ENCODE measurements at places on chromosomes 16 and 17.

GRCh38 chr16:85105475-85105874 lies 6.8 kb downstream of the CIBAR2 start:
- DNase-seq = no peak

- no peak for DNase-seq
Measured at GRCh38 chr16:48911700-48912099, 301.7 kb upstream of the N4BP1 start.

GRCh38 chr17:71934520-71934919 lies 186.3 kb upstream of the SOX9 start:
- DNase-seq = no peak

- no peak for DNase-seq
Measured at GRCh38 chr16:24010440-24011089, 174.8 kb downstream of the PRKCB start.

GRCh38 chr17:39916918-39917317 lies 1.5 kb downstream of the GSDMB start:
- no peak for DNase-seq

GRCh38 chr17:77609553-77610517 lies 348.7 kb upstream of the TNRC6C start:
- peak; percentile 71 for DNase-seq

DNA sequence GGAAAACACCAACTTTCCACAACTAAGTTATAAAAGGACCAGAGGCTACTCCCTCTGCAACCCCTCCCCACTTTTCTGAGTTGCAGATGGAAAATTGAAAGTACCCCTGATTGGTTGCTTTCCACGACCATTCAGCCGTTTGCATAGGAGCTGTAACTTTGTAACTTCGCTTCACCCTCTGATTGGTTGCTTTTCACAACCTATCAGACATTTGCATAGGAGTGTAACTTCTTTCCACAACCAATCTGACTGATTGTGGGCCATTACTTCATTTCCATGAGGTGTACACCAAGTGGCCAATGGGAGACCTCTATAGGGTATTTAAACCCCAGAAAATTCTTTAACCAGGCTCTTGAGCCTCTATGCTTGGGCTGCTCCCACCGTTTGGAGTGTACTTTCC lies 644.1 kb downstream of the WWOX start:
- DNase-seq = no peak

- no peak for DNase-seq
Measured at GRCh38 chr16:50068550-50068949, 2.8 kb downstream of the HEATR3 start.

GRCh38 chr17:73316919-73317505 lies 5.2 kb upstream of the CDC42EP4 start:
- no peak for DNase-seq

- DNase-seq = no peak
Measured at GRCh38 chr17:14387036-14387435, 86.2 kb downstream of the HS3ST3B1 start.

DNA sequence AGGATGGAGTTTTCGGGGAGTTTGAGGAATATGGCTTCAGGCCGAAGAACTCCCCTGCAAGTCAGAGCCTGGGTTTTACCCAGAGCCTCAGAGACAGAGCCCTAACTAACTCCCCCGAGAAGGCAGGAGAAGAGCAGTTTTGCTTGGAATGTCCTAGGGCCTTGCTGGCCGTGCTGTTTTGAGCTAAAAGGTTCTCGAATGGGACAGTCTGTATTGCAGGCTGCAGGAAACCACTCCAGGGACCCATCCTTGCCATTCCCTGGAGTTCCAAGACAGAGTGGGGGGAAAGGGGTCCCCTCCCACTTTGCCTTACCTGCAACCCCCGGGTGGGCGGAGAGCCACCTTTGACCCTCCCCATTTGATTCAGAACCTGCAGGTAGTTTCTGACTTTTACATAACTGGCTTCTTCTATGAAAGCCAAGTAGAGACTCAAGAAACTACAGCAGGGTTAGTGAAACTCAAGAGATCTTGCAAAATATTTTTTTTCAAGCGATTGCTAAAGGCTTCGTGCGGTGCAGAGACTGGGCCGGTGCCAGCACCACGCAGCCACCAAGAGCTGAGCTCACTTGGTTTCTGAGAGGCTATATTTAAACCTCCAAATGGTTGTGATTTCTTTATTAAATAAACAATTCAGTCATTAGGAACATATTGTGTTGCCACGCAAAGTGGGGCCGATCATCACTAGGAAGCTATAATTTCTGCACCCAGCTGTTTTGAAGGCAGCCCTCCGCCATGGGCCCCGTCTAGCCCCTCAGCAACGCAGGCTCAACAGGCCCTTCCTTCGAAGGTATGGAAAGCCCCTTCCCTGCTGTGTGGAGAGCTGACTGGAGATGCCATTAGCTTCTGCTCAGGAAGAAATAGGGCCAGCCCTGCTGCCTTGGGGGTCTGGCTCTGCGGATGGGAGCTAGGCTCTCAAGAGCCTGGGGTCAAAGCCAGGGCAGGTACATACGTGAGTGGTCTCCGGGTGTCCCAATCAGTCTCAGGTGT lies 223.0 kb downstream of the NTN1 start:
- no peak for DNase-seq

DNA sequence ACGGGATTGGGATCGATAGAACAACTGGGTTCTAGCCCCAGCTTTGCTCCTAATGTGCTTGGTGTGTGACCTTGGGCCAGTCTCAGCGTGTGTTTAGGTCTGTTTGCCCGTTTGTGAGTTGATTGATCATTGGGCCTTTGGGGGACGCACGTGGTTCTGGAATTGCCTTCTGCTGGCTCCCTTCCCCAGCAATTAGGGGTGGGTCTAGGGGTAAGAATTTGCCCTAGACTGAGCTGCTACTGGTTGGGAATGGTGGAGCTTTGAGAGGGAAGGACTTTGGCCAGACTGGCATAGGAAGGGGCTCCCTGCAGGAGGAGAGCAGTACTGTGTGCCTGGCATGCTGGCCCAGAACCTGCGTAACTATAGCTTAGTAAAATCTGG lies 1.5 kb downstream of the SPNS2 start:
- no peak for DNase-seq

DNA sequence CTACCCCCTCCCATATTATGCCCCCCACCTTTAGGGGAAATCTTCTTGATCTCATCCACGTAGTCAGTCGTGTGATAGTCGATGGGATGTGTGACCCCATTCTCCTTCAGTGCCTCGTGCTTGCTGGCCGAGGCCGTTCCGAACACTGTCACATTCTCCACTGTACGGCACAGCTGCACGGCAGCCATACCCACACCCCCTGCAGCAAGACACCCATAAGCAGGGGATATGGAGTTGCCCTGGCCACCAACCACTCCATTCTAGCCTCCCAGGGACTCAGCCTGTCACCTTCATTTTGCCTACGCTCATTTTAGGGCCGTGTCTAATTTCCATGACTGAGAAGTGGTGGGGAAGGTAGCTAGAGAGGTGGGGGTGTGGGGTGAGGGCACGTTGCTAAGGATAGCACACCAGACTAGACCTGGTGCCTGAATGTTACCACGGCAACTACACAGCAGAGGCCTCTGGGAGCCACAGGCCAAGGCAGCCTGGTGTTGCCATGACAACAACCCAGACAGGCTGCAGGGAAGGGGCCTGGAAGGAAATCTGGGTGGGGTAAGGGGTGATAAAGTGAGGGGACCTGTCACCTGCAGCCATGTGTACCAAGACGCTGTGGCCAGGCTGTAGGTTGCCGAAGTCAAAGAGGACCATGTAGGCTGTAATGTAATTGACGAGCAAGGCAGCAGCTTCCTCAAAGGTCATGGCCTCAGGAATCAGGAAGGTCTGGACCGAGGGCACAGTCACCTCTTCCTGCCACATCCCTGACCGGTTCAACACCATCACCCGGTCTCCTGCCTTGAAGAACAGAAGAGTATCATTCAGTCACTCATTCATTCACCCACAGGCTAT lies 4.0 kb downstream of the VAT1 start:
- no peak for DNase-seq

DNA sequence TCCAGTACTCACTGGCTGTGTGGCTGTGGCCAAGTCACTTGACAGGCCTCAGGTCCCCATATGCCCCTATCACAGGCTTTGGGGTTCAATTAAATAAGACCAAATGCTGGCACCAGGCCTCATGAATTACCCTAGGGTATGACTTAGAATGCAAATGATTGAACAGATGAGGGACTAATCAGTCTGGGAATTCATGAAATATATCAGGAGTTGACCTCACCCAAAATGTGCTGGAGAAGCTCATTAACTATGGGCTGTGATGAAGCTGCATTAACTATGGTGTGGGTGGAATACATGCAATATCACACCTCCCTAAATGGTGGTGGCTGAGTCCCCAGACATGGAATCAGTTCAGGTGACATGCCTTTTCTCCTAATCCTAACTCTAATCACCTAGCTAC lies 72.1 kb downstream of the DNAH3 start:
- no peak for DNase-seq

DNA sequence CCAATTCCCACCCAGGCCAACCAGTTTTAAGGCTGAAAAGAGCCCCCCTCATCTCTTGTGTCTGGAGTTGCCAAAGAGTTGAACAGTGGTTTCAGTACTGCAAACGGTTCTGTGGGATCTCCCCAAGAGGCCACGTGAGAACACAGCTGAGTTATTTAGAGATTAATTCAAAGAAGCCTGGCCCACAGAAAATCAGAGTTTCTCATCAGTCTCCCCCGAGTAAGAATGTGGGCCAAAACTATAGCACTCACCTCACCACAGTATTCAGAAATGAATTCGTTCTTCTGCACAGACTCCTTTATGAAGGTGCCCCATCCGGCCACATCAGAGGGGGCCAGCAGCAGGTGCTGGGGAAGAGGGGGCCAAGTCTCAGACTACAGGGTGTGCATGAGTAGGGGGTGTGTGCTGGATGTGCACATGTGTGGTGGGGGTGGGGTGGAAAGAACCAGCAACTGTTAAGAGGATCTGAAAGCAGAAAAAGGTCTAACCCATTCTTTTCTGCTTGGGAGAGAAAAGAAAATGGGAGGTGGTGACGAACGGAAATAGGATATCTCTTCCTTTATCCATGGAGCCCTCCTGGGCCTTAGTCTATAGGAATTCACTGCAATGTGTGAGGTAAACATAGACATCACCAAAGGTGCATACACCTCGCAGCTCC lies 22.6 kb downstream of the CNTNAP1 start:
- no peak for DNase-seq

DNA sequence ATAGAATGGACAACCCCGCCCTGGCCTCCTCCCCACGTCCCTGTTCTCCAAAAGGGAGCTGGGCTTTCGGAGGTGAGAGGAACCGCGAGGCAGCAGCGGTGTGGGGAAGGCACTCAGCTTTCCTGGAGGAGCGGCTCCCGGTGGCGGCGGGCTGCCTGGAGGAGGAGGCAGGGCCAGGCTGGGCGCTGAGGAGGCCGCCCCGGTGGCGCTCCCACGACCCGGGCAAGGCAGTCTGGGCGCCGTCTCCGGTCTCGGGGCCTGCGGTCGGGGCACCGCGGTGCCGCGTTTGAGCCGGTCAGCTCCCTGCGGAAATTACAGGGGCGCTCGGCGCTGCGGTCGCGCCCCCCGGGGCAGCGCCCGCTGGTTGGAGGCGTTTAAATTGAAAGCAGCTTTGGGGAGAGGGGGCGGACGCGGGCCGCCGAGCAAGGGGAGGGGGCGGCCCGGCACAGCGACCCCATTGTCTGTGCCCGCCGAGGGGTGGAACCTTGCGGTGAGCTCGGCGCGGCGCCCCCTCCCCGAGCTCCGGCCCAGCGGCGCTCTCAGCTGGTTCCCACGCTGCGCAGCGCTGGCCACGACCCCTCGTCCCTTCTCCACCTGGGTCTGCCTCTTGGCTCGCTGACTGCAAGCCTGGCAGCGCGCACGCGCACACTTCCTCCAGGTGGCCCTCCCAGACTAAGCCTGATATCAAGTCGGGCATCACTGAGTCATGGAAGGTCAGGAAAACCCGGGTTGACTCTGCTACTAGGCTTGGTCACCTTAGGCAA lies 58.7 kb upstream of the DLX4 start:
- DNase-seq = no peak

DNA sequence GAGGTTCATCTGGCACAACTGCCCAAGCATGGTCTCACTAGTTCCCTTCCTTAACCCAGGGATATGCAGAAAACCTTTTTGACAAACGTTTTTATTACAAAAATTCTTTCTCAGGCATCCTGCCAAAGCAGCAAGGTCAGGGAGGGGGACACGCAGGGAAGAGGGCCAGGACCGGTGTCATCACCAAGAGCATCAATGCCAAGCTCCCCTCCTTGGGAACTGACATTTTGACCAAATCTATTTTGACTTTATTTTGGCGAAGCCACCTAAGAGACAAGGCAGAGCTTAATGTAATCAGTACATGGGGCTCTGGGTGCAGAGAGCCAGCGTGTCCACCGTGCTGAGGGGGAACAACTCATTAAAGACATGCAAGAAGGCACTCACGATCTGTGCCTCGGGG lies 265.2 kb downstream of the CBLN1 start:
- DNase-seq = no peak

GRCh38 chr17:35849469-35850348 lies 19.0 kb downstream of the HEATR9 start:
- DNase-seq = peak; percentile 58

GRCh38 chr17:49859991-49860953 lies 12.4 kb upstream of the TAC4 start:
- no peak for DNase-seq

- DNase-seq = no peak
Measured at GRCh38 chr16:56684256-56684925, 2.1 kb downstream of the MT1X start.

- no peak for DNase-seq
Measured at GRCh38 chr17:9672691-9673090, 27.4 kb downstream of the USP43 start.

- DNase-seq = no peak
Measured at GRCh38 chr16:89201439-89202377, 1.4 kb upstream of the SLC22A31 start.

- DNase-seq = no peak
Measured at GRCh38 chr17:77640252-77640651, 318.3 kb upstream of the TNRC6C start.

DNA sequence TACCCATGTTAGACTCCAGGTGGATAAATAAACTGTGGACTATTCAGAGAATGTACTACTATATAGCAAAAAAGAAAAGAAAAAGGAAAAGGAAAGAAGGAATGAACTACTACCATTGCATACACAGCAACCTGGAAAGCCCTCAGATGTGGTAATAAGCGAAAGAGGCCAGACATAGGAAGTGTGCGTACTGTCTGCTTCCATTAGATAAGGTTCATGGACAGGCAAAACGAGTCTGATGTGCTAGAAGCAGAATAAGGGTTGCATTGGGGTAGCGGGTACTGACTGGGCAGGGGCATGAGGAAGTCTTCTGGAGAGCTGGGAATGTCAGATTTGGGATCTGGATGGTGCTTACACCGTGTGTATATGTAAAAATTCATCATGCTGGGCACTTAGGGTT lies 21.8 kb downstream of the CLEC16A start:
- DNase-seq = no peak

- DNase-seq = peak; percentile 97
Measured at GRCh38 chr17:21280081-21280518, 4.4 kb upstream of the MAP2K3 start.

DNA sequence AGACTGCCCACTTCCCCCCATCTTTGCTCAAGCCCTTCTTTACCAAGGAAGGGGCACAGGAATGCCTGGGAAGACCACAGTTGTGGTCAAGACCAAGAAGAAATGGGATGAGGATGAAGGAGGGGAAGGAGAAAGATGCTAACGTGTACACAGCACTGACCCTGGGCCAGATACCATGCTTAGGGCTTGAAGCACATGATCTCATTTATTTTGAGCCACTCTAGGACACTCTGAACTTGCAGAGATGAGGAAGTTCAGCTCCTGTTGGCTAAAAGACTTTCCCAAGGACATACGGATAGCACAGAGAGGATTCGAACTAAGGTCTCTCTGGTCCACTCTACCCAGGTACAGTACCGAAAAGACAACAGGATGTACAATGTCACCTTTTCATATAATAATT lies 42.6 kb downstream of the PIK3R5 start:
- no peak for DNase-seq

GRCh38 chr17:68197091-68197996 lies 50.5 kb upstream of the AMZ2 start:
- peak; percentile 45 for DNase-seq

- no peak for DNase-seq
Measured at GRCh38 chr17:75998327-75998795, 2.3 kb upstream of the CDK3 start.
